Suppressor macrophage treated with lipopolysaccharide for 1 hour (primary cell): ENCODE measurements at places on chromosomes 2 and 18.

DNA sequence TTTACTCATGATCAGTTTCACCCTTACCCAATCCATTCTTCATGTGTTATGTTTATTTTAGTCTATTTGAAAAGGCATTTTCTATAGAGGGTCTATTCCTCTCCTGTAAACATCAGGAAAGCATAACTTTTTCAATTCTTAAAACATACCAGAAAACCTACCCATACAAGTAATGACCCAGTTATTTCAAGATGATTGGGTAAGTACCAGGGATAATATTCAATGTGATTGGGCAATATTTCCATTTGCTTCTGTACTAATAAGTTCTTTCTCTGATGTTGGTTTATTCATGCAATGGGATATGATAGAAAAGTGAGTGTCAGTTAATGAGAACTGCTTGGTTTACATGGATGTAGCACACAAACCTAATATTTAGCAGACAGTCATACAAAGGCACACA lies 87.6 kb downstream of the CCBE1 start:
- no peak for DNase-seq

GRCh38 chr2:6951046-6951445 lies 33.8 kb downstream of the RNF144A start:
- no peak for DNase-seq

DNA sequence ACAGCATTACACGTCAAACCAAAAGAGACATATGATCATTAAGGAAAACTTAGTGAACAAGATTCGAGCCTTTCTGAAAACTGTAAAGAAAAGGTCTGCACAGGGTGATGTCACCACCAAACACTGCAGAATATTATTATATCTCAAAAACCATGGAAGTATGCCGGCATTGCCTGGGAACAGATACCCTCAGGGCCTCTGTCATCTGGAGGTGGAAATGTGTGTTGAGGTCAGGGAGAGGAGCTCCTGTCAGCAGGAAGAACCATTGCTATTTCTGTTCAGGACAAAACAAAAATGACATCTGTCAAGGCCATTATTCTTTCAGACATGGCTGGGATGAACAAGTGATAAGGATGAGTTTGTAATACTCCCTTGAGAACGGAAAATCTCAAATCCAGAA lies 365.9 kb upstream of the TRIB2 start:
- DNase-seq = no peak

DNA sequence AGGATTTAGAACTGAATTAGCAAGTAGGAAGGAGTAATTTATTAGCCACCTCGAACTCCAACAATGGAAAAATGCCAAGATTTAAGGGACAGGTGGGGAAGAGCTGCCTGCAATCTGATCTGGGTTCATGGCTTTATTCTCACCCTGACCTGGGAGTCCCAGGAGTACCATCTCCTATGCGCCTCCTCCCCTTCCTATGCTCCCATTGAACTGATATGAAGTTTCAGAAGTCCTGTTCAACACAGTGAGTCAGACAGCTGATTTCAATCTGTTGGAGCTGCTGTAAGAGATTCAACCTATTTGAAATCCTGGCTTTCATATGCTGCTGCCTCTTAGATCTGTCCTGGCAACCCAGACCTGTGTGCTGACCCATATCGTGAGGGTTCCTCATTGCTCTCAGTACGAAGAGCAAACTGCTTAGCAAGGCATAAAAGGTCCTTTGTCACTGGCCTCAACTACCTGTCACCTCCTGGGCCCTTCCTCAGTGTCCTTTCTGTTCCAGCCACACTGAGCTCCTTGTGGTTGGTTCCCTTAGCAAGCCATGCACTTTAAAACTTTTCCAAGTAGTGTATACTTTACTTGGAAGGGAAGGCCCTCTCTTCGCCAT lies 15.9 kb upstream of the CD28 start:
- no peak for DNase-seq

DNA sequence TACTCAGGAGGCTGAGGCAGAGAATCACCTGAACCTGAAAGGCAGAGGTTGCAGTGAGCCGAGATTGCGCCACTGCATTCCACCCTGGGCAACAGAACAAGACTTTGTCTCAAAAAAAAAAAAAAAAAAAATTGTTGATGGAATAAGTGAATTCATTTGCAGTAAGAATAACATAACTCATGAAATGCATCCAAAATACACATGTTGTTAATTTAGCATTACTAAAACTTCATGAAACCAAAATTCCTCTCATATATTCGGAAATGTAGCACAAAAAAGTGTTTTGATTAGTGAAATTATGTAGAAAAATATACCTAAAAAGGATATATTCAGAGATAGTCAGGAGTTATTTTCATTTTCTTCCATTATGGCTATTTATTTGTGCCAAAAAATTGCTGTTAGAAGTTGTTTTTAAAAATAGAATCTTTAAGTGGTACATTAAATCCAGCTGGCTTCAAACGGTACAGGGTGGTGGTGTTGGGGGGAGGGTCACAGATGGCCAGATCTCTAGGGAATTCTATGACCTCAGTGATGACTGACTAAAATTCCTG lies 78.2 kb upstream of the UGP2 start:
- no peak for DNase-seq

GRCh38 chr2:173151671-173152401 lies 76.2 kb downstream of the MAP3K20 start:
- peak; percentile 58 for DNase-seq

- peak; percentile 76 for DNase-seq
Observed at GRCh38 chr2:40668425-40668824, 216.5 kb upstream of the SLC8A1 start.

DNA sequence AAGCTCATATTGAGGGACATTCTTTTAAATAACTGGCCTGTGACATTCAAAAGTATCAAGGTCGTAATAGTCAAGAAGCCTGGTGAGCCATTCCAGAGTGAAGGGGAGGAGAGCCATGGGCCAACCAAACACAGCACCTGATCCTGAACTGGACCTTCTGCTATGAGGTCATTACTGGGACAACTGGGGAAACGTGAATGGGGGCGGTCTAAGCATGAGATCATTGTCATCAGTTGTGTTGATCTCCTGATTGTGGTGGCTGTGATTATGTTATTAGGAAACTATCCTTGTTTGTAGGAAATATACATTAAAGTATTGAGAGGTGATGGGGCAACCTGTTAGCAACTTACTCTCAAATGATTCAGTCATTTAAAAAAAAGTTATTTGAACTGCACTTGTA lies 79.3 kb downstream of the FBXO15 start:
- DNase-seq = peak; percentile 49

GRCh38 chr2:230661072-230661957 lies 51.3 kb upstream of the CAB39 start:
- DNase-seq = peak; percentile 59

DNA sequence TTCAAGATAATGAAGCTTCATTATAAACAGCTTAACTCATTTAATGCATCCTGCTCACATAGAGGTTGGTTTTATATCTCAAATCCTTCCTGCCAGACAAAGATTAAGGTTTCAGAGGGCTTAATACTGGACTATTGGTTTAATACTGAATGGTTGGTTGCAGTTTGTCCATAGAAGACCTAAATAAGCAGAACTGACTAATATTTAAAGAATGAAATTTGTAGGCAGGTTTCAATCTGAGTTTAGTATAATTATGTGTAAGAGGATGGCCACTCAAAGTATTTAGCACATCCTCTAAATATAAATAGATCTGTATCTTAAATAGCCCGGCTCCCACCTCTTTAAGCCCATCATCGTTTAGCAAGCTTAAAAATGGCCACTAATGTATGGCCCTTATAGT lies 92.5 kb downstream of the EPB41L5 start:
- DNase-seq = no peak

DNA sequence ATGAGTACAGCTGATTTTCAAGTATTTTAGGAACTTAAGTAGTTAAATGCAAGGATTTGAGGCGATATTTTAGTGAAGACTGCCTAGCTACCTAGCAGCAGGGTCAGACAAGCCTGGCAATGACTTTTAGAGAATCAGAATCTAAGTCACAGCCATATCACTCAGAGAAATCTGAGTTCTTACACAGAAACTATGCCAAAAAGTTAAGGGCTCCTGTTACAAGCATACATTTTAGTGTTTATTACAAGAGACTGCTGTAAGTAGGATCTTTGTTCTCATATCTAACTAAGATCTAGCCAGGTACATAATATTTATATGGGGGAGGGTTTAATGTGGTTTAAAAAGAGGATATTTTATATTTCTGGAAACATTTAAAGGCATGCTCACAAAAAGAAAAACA lies 37.5 kb downstream of the MAP4K3 start:
- DNase-seq = no peak

GRCh38 chr2:15788455-15788829 lies 151.9 kb upstream of the MYCN start:
- DNase-seq = no peak

DNA sequence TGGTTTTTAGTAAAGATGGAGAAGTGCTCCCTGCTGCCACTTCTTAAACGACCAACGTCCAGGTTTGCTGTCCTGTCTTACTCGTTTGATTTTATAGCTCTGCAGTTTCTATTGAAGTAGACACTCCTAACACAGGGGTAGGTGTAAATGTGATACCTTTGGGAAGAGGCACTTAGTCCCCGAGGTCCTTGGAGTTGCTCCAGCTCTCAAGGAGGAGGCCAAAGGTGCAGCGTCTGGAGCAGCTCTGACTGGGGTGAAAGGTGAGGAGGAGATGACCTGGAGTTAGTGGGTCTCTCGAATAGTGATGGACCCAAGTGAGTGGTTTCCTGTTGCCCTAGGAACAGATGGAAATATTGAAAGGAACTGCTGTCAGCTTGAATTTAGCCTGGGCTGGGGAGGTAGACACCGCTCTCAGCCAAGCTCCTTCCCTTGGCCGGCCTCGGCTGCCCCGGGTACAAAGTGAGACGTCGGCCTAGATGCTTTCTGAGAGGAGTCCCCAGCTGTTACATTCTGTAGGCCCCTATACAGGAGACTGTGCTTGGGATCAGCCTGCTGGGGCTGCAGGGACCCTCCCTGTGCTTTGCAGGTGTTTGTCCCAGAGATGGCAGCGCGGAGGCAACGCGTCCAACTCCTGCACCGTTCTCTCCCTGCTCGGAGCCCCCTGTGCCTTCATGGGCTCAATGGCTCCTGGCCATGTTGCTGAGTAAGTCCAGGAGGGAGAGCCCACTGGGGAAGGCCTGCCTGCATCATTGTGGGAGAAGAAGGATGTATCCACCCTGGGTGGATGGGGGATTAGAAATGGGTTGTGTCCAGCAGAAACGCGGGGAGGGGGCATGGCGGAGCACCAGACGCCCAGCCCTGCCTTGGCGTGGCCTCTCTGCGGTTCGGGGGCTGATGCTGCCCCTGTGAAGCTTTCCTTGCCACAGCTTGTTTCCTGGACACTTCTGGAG lies 5.4 kb downstream of the KHK start:
- no peak for DNase-seq

DNA sequence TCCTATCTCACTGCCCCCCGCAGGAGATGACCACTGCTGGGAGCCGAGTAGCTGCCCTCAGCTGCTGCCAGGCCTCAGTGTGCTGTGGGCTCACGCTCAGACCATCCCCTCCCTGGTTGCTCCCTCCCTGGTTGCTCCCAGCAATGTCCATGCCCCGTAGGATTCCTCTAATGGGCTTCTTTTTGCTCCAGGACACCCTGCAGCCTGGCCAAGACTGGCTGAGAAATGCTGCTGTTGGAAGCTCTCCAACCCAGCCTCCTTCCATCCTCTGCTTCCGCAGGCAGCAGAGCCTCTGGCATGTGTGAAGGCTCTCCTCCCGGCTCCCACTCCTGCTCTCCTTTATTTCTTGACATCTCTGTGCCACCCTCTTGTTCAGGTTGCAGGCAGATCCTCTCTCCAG lies 48.6 kb downstream of the SOX11 start:
- no peak for DNase-seq

GRCh38 chr18:44586782-44587524 lies 93.7 kb upstream of the SETBP1 start:
- no peak for DNase-seq

GRCh38 chr2:14781142-14781541 lies 148.6 kb downstream of the LRATD1 start:
- no peak for DNase-seq

GRCh38 chr2:17759805-17760204 lies 5.9 kb downstream of the GEN1 start:
- DNase-seq = peak; percentile 50
